ENCODE measurements at places on chromosomes 12 and 14.

GRCh38 chr12:72094490-72094889, 155.8 kb downstream of the TPH2 start:
- no peak for DNase-seq

GRCh38 chr12:69608114-69608513, 2.6 kb downstream of the LRRC10 start:
- no peak for DNase-seq

DNA sequence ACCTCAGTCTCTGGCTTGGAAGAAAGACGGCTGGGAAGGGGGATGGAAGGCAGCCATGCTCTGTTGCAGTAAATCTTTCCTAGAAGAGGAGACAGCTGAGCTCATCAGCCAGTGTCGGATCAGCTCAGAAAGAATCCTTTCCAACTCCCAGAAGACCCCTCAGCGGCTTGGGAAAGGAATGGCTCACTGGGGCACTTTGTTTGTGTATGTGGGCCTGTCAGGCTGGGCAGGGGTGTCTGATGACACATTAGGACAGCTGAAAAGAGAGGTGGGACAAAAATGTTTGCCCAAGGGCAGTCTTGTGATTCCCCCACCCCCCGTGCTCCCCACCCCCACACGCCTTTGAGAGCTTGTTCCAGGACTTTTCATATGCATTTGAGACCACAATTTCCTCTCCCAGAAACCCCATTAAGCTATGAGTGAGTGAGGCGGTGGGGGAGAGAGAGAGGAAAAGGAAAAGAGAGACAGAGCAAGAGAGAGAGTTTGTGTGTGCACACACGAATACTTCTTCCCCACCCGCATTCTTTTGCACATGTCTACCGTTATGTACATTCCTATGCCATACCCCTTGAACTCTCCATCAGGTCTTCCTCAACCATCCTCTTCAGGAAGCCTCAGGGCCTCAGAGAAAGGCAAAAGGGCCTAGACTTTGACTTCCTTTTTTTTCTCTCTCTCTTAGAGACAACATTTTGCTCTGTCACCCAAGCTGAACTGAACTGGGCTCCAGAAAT, 198.9 kb downstream of the ZFP36L1 start:
- no peak for DNase-seq

- no peak for DNase-seq
Measured at GRCh38 chr14:95134304-95134933, 22.9 kb downstream of the DICER1 start.

DNA sequence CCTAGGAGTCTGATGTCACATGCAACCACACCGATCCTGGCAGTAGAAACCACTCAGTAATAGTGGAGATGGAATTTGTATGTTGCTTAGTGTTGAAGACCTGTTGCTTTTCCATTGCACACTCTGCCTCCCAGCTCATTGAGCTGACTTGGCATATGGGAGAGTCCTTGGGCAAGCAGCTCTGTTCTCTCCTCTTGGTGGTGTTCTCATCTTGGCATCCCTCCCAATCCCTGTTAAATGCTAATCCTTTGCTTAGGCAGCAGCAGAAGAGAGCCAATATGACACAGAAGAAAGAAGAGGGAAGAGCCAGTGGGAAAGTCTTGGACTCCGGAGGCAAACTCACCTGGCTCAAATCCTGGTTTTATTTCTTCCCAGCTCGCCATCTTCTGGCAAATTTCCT, 178.0 kb upstream of the CAND1 start:
- DNase-seq: no peak

GRCh38 chr14:45373877-45374276, 120.9 kb upstream of the MIS18BP1 start:
- no peak for DNase-seq

GRCh38 chr14:74362361-74362915, 14.2 kb downstream of the VRTN start:
- peak; percentile 48 for DNase-seq

DNA sequence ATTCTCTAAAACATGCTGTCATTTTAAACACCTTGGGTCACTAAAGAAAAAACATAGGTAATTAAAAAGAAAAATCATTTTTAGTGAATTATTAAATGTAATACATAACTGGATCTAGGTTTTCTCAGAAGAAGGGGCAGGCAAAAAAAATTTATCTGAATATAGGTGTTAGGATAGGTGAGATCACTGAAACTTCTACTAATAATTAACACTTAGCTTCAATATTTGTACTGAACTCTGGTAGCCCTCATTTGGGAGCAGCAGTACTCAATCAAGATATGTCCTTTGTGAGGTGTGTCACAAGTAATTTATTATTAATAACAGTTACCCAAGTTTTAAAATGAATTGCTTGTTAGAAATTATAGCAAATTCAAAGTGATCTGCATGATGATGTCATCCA, 103.6 kb downstream of the ATP23 start:
- DNase-seq: no peak

- DNase-seq: no peak
Measured at GRCh38 chr12:76634133-76634532, 74.6 kb upstream of the OSBPL8 start.

DNA sequence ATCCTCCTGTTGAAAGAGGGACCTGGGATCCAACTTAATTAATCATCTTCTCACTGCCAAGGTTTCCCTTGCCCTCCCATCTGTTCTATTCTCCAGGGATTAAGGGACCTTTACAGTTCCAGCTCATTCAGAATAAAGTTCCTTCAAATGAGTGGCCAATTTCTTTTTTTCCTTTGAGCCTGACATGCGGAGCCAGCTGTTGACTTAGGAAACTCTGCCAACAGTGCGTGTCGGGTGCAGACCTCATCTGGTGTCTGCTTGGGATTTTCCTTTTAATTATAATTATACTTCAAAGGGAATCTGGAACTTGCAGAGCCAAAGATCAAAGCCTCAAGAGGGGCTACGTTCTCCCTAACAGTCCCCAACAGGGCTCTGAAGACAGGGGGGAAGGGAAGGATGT, 64.8 kb downstream of the CCDC60 start:
- DNase-seq: no peak

GRCh38 chr14:88017535-88017934, 12.6 kb downstream of the GPR65 start:
- DNase-seq: no peak

DNA sequence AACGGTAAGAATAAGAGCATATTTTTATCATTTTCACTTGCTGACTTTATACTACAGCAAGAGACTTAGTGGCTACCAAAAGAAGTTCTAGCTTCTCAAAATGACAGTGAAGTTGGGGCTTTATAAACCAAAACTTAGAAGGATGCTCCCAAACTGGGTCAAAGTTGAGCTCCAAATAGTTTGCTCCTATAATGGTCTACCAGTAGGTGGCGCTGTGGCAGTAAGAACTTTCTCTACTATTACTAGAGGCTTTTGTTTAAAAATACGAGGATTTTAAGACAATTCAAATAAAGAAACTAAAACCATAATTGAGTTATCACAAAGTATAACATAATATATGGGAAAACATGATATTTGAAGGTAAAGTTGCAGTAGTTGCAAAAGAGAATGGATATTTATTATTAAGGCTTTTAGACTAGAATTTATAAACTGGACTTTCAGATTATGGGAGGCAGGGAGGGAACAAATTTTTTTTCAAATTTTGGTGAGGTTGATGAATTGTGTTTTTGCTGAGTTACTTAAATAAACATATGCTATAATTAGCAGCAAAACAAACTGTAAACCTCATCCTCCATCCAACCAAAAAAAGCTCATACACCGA, 75.0 kb downstream of the TGFB3 start:
- peak; percentile 69 for DNase-seq

DNA sequence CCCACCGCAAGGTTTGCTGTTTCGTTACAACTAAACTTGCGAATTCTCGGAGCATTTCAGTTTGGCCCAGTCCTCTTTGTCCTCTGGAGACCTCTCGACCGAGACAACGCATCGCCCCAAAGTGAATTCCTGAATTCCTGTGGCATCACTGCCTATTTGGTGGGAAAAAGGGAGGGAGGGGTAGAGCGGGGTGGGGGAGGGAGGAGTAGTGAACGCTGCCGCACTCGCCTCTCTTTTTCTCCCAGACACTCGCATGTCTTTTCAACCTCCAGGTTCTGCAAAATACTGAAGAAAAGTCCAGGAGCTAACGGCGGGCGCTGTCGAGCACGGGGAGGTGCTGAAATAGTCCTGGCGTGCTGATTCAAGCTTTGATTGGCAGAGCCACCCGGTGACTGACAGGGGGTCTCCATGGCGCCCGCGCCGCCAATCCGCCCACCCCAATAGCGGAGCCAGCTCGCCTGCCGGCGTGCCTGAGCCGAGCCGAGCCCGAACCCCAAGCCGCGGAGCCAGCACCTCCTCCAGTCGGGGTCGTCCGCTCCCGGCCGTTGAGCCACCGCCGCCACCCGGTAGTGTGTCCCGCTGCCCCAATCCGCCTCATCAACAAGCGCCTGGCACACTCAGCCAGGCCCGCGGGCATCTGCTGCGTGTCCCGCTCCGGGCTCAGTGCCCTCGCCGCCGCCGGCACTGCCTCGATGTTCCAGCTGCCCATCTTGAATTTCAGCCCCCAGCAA, at the start of gene SIX6:
SIX6 (plus strand) TSS at position 440 of the 731 bp plus-strand sequence; CDS start at position 693, 253 bp downstream.
- DNase-seq: no peak

GRCh38 chr12:28800129-28800528, 348.9 kb upstream of the FAR2 start:
- no peak for DNase-seq

GRCh38 chr12:111129149-111129767, 208.9 kb upstream of the MYL2 start:
- DNase-seq: no peak

- DNase-seq: no peak
Measured at GRCh38 chr12:597926-598568, 65.2 kb downstream of the NINJ2 start.

Data from T-helper 9 cell (primary cell).